ENCODE measurements at places on chromosomes 6 and 20.

DNA sequence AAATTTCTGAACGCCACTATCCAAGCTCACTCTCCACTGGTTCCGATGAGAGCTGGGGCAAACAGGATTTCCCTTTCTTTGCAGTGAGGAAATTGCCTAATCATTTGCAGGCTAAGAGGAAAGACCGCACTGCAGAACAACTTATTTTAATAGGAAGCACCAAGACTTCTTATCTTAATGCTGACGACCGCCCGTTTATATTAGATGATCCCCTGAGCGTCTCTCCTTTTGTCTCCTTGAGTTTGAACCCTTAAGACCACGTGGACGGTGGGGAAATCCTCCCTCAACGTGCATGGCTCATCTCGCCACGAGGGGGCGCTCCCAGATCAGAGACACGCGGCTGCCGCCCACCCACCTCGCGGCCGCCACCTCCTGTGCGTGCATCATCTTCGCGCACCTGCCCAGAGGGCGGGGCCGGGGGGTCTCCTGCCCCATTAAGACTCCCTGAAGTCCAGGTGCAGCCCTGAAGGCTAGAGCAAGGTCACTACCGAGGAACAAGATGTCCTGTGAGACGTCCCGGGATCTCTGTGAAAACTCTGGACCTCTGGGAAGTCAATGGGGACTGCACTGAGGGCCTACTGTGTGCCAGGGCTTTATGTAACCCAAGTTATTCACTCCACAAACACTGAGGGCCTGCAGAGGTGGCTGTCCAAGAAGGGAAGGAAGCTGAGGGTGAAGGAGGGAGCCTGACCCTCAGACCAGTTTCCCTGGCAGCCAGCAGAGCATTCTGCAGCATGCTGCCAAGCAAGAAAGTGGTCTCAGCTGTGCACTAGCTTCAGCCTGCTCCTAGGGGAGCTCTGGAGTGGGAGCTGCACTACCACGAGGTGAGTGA, 28.1 kb downstream of the PDYN start:
- DNase-seq: peak; percentile 52

DNA sequence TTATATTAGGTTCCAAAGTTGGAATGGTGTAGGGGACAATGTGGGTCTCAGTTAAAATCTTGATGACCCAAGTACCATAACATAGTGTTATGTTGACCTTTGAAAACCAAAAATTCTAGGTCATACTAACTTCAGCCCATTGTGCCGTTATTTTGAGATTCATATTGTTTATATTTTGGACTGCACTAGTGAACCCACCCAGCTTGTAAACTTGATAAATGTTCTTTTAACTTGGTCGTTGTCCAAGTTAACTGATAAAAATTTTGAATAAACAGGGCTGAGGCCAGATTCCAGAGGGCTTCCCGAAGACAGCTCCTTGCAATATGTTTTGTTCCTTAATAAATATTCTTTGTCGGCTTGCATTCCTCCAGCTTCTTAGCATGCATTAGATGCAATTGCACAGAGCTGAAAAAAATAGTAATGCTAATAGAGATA, 90.3 kb downstream of the BCAS1 start:
- no peak for DNase-seq

DNA sequence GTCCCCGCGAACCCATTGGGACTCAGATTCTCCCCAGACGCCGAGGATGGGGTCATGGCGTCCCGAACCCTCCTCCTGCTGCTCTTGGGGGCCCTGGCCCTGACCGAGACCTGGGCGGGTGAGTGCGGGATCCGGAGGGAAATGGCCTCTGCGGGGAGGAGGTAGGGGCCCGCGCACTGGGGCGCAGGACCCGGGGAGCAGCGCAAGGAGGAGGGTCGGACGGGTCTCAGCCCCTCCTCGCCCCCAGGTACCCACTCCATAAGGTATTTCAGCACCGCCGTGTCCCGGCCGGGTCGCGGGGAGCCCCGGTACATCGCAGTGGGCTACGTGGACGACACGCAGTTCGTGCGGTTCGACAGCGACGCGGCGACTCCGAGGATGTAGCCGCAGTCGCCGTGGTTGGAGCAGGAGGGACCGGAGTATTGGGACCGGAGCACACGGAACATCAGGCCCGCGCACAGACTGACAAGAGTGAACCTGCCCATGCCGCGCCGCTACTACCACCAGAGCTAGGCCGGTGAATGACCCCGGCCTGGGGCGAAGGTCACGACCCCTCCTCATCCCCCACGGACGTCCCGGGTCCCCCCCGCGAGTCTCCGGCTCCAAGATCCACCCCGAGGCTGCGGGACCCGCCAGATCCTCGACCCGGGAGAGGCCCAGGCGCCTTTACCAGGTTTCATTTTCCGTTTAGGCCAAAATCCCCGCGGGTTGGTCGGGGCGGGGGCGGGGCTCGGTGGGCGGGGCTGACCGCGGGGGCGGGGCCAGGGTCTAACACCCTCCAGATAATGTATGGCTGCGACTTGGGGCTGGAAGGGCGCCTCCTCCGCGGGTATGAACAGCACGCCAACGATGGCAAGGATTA, 15.7 kb upstream of the HLA-A start:
- DNase-seq: peak; percentile 87

- DNase-seq: no peak
Observed at GRCh38 chr6:145290122-145290521, 445.2 kb downstream of the EPM2A start.

- peak; percentile 50 for DNase-seq
Observed at GRCh38 chr20:15491575-15491974, 1081.7 kb downstream of the KIF16B start.

DNA sequence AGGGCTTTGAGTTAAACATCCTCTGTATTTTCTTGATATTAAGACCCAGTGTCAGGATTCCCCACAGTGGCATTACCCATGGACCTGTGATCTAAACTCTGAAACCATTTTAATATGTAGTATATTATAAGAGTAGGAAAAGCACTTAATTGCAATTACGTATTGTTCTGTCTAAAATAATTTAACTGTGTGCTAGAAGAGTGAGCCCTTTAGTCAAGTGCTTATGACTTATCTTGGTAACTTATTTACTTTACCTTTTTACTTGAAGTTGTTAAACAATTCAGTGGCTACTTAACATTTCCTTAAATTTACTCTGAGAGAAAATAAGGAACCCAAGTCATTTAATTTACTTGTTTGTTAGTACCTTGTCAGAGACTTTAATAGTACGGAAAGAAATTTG, 173.6 kb downstream of the CDKAL1 start:
- DNase-seq: peak; percentile 29

GRCh38 chr6:138569970-138570724, 70.9 kb upstream of the NHSL1 start:
- DNase-seq: no peak

- no peak for DNase-seq
Observed at GRCh38 chr6:132023490-132023889, 72.3 kb upstream of the CCN2 start.

DNA sequence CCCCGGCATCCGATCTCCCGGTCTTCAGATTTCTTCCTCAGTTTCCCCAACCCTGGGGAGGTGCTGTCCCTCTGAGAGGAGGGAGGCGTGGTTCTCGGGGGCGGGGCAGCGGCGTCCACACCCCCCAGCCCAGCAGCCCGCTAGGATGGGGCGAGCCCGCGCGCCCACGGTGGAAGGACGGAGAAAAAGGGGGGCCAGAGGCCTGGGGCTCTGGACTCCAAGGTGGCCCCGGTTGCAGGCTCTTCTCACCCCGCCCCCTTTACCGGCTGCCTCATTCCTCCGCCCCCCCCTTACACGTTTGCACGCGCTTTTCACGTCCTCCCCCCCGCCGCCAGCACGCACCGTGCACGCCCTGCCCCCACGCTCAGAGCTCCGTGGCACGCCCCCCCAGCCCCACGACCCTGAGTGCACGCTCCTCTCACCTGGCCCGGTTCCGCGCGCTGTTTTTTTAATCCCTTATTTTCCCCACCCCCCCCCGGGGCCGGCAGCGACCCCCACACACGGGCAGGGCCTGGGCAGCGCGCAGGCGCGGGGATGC, 402 bp downstream of the ZBTB12 start:
- DNase-seq: peak; percentile 86

- DNase-seq: no peak
Observed at GRCh38 chr6:84455511-84456029, 228.1 kb upstream of the CEP162 start.

DNA sequence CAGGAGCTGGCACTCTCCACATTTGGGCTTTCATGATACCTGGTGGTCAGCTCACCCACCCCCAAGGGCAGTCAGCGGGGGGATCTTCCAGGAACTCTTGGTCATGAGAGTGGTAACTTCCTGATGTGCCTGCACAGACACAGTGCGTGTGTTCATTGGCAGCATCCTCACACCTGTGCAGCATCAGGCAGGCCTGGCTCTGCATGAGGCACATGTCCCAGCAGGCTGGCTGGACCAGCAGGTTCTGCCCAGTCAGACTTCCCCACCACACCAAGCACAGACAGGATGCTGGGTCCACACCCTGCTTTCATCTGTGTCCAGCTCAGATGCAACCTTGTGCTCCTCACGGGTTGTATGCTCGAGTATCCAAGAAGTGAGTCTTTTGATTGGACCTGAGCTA, 15.7 kb upstream of the UNC93A start:
- no peak for DNase-seq

DNA sequence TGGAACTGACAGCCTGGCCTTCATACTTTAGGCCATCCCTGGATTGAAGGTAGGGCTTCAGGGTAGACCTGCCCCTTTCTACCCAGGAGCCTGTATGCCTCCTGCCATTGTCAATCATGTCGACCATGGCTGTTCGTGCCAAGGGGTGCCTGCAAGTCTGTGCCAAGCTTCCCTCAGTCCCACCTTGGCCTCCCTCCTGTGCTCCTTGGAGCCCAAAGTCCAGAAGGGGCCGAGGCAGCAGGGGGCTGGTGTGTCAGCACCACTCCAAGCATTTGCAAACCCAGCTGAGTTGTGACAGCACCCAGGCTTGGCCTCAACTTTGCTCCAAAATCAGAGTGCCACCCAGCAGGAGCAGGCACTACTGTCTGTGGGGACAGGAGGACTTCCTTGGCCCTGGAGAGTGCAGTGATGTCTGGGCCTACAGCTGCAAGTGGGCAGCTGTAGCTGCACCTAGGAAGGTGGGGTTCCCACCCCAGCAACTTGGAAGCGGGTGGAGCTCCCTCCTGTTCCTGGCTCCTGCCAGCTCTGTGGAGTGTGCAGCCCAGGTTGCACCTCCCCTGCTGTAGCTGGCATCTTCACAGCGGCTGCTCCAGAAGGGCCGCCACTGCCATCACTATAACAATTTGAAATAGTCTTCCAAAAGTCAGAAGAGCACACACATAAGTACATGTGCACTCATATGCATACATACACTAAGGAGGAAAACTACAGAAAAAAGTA, 1719.3 kb downstream of the HACE1 start:
- no peak for DNase-seq

GRCh38 chr20:40631119-40631631, 57.9 kb downstream of the MAFB start:
- no peak for DNase-seq

GRCh38 chr6:159931112-159931511, 37.8 kb upstream of the IGF2R start:
- no peak for DNase-seq

- DNase-seq: no peak
Observed at GRCh38 chr6:7438011-7438410, 48.4 kb downstream of the RIOK1 start.

- no peak for DNase-seq
Observed at GRCh38 chr6:69116658-69117057, 481.6 kb downstream of the ADGRB3 start.

- no peak for DNase-seq
Observed at GRCh38 chr6:163352011-163352685, 62.4 kb upstream of the QKI start.

GRCh38 chr6:80725156-80725930, 618.9 kb downstream of the BCKDHB start:
- DNase-seq: peak; percentile 4

- DNase-seq: no peak
Observed at GRCh38 chr20:37823296-37823980, 79.5 kb upstream of the VSTM2L start.

- DNase-seq: no peak
Observed at GRCh38 chr6:26380256-26380655, 2.7 kb upstream of the BTN2A2 start.
